Hematopoietic multipotent progenitor cell treated with erythropoietin and hydrocortisone succinate and interleukin-3 and kit ligand, for 6 days (in vitro differentiated cells): ENCODE measurements at places on chromosomes 3 and 15.

DNA sequence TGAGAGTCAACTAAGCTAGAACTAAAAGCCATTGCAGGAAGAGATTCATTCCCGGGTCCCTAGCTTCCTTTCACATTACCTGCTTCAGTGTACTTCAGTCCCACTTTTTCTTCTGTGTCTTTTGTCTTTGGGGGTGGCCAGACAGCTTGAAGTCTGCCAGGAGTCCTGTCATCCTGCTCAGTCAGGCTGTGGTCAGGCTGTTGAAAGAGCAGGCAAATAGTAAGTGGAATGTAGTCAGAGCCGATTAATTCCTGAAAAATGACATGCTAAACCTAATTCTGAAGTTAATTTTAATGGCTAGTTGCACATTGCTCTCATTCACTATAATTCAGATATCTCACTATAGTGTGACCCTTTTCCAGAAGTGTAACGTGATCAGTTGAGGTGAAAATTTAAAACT is 129.6 kb downstream of the FMN1 start:
- no peak for DNase-seq

DNA sequence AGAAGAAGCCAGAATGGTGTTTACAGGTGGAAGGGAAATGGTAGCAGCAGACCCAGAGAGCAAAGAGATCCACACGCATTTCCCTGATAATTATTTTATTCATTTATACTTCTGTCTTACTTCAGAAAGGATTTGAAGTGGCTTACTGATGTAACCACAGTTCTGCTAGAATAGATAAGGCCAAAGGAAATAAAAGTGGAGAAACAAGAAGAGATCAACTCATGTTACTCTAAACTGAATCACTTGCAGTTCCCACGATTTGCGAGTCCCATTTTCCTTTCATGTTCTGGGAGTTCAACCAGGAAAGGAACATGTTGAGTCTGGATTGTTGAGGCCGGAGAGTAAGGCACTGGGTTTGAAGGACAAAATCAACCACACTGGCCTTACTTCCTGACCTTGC is 151.8 kb downstream of the MYRIP start:
- DNase-seq: peak; percentile 17

GRCh38 chr15:93459396-93459795 is 370.4 kb upstream of the RGMA start:
- DNase-seq: no peak

DNA sequence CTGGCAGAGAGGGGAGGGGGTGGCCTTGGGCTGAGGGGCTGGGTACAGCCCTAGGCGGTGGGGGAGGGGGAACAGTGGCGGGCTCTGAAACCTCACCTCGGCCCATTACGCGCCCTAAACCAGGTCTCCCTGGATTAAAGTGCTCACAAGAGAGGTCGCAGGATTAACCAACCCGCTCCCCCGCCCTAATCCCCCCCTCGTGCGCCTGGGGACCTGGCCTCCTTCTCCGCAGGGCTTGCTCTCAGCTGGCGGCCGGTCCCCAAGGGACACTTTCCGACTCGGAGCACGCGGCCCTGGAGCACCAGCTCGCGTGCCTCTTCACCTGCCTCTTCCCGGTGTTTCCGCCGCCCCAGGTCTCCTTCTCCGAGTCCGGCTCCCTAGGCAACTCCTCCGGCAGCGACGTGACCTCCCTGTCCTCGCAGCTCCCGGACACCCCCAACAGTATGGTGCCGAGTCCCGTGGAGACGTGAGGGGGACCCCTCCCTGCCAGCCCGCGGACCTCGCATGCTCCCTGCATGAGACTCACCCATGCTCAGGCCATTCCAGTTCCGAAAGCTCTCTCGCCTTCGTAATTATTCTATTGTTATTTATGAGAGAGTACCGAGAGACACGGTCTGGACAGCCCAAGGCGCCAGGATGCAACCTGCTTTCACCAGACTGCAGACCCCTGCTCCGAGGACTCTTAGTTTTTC is 4.9 kb downstream of the ISL2 start:
- peak; percentile 17 for DNase-seq
